Kidney epithelial cell (primary cell): ENCODE measurements at places on chromosomes 1 and 21. TPM values are rescaled to one million over a fixed set of nuclear protein-coding genes. Genes with fewer than 3 reads are reported as not detected.

DNA sequence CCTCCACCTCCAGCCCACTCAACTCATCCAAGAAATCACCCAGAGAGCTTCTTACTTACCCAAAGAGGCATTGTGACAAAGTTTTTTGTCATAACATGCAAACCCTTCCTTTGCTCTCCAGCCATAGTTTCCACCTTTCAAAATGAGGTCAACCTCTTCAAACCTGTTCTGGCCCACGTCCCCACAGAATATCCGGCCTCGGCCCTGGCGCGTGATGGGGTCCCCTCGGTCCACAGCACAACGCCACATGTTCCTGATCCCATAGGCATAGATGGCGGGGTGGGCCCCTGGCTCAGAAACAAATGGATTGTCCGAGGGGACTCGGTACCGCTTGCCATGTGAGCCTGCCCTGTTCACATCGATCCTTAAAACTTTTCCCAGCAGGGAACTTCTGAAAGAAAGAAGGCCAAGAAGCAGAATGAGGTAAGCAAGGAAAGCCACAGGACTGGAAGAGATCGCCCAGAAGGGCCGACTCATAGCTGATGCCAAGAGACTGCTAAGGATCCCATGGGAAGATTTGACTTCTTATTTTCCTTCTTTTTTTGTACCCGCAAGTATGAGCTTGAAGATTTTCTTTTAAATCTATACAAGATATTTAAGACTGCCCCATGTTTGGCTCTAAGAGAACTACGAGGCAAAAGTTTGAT lies 7.8 kb downstream of the HHIPL2 start:
- DNase-seq: no peak

DNA sequence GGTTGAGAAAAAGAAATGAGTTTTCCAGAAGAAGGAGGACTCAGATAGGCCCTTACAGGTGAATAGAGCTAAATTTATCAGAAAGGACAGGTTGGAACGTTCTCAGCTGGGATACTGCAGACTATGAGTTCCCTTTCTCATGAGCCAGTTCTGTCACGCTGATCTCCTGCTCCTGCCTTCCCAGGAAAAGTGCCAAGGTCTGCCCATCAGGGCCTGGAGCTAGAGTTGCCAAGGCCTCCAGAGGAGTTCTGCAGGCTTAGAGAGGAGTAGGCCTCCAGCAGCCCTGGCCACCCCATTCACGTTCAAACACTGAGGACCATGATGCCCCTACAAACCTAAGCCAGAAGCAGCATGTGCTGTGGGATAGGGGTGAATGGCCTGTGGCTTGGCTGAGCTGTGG lies 126.8 kb upstream of the TNR start:
- DNase-seq: no peak

DNA sequence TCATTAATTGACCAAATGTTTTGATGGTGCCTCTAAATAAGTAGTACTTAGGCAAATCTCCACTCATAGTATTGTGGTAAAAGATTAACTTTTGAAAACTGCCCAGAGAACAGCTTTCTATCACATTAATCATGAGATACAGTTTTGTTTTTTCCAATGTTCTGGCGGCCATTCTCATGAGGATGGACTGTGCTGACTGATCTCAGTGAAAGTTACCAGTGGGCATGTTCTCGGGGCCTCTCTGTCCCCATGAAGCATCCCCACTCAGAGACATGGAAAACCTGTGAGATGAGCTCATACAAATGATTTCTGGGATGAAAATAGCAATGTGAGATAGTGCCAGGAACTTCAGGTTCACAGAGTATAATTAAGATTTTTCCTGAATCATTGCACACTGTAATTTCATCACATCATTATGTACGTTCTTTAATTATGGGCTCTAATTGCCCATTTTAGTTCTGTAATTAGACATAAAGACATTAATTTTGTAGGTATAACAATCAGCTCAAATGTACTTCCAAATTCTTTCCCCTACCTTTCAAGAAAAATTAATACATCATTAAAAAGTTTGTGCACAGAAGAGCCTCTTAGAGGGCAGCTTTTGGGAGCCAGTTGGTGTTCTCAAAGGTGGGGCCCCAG lies 40.5 kb downstream of the DDR2 start:
- DNase-seq: no peak

DNA sequence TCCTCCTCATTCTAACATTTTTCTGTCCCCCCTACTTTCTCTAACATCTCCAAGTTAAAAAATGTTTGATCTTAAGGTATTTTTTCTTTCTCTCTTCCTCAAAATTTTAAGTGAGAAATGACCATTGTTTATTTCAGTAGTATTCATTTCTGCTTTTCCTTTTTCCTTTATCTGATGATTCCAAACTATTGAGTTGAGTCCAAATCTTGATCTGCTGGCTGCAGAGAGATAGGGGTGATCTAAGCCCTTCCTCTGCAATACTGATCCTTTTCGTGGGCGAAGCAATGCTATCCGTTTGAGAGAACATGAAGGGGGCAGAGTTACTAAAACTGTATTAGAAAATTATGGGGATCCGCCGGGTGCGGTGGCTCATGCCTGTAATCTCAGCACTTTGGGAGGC lies 516 bp upstream of the NMNAT2 start:
- DNase-seq: no peak

DNA sequence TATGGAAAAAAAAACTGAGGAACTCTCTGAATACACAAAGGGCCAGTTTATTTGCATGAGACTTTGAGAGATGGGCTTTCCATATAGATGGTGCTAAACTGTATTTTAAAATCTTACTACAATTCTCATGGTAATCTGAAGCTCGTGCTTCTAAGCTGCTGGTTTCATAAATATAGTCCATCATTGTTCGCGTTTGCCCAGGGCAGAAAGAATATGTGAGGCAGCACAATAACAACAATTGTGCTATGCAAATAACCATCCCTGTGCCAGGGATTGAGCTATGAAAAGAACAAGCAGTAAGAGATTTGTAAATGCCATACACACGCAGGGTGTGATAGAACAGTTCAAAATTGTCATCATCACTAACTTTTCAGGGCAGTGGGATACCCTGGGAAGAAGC lies 4.9 kb upstream of the EPS15 start:
- no peak for DNase-seq

DNA sequence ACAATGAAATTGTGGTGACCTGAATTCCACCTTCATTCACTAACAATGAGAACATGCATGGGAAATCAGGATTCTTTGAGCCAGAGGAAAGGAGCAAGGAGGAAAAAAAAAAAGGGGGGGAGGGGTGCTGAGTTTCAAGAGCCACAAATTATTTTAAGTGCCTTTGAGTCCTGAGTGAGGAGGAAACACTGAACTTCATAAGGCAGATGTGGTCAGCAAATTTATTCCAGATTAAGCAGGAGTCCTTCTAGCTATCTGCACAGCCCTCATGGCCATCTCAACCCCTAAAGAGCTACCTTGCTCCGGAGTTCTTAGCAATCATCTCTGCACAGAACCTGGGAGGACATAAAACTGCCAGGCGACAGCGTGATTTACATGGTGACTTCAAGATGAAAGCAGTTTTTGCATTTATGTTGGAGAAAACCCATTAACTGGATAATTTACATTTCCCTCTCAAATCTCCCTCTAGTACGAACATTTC lies 21.7 kb downstream of the ASTN1 start:
- DNase-seq: no peak

Gene GNAT2
- not detected in 2 replicates for total RNA-seq
